Upper lobe of right lung (tissue), 1 donor: ENCODE measurements at places on chromosomes 7 and 10. TPM values are rescaled to one million over a fixed set of nuclear protein-coding genes. Genes with fewer than 3 reads are reported as not detected.

The KCND2 gene
- total RNA-seq: 0.61 TPM

The CYP26C1 gene
- 0.35 TPM for total RNA-seq

The PPP1R17 gene
- not detected for total RNA-seq

The ARMC3 gene
- total RNA-seq: not detected

GRCh38 chr10:64277536-64277935 is 756.3 kb downstream of the REEP3 start:
- no peaks in the 10 kb centered on the region for H3K4me1 ChIP-seq
- H3K27me3 ChIP-seq: no peaks in the 10 kb centered on the region
- H3K4me3 ChIP-seq: no peak overlapping the region
- no peaks in the 10 kb centered on the region for H3K36me3 ChIP-seq
- DNase-seq: no peak
- no peak overlapping the region for H3K27ac ChIP-seq

DNA sequence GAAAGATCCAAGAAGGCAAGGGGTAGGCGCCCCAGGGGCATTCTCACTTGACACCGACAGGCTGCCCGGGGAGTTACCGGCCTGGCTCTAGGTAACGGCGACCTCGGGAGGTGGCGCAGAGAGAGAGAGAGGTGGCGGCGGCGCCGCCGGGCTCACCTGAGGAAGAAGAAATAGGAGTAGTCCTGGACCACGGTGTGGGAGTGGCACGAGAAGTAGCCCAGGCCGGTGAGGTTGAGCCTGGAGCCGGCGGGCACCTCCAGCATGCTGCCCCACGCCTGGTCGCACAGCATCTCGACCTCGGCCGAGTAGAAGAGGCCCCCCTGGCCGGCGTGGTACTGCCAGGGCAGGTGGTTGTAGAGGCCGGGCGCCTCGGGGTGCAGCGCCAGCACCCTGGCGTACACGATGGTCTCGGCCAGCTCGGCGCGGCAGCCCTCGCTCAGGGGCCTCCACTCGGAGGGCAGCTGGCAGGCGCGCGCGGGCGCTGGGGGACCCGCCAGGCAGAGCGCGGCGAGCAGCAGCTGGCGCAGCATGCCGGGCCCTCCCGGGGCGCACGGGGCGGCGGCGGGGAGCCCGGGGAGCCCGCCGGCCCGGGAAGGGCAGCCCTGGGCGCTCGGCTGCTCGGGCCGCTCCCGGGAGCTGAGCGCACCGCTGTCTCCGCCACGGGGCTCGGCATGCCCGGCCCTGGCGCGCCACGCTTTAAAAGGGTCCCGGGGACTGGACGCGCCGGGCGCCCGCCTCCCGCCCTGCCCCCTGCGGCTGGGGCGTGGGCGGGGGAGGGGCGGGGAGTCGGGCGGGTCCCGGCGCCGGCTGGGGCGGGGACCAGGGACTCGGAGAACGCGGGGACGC is at the start of gene CCDC3:
TSS of gene CCDC3 (minus strand) at position 673 of the 846 bp plus-strand sequence. CDS start at position 530, 143 bp downstream.
- H3K36me3 ChIP-seq: no peaks in the 10 kb centered on the region
- DNase-seq: no peak
- no peaks in the 10 kb centered on the region for H3K4me1 ChIP-seq
- H3K27ac ChIP-seq: no peak within 1 kb of the TSS
- H3K4me3 ChIP-seq: peak within 1 kb of the TSS; percentile 42
- H3K27me3 ChIP-seq: peaks cover 25% of the 10 kb centered on the region

GRCh38 chr10:61633665-61634064 is 29.1 kb upstream of the CABCOCO1 start:
- H3K36me3 ChIP-seq: no peaks in the 10 kb centered on the region
- no peak overlapping the region for H3K4me3 ChIP-seq
- no peak overlapping the region for H3K27ac ChIP-seq
- no peak for DNase-seq
- no peaks in the 10 kb centered on the region for H3K27me3 ChIP-seq

GRCh38 chr10:90751107-90751997 is 106.5 kb downstream of the HTR7 start:
- H3K4me3 ChIP-seq: no peak overlapping the region
- no peaks in the 10 kb centered on the region for H3K36me3 ChIP-seq
- no peak overlapping the region for H3K27ac ChIP-seq
- no peaks in the 10 kb centered on the region for H3K27me3 ChIP-seq
- DNase-seq: no peak
- H3K4me1 ChIP-seq: no peaks in the 10 kb centered on the region

GRCh38 chr10:97081621-97082235 is 104.0 kb downstream of the SLIT1 start:
- H3K4me1 ChIP-seq: no peaks in the 10 kb centered on the region
- no peaks in the 10 kb centered on the region for H3K36me3 ChIP-seq
- DNase-seq: peak; percentile 74
- no peak overlapping the region for H3K4me3 ChIP-seq
- peaks cover 16% of the 10 kb centered on the region for H3K27me3 ChIP-seq
- H3K27ac ChIP-seq: no peak overlapping the region
